ENCODE measurements at places on chromosomes 1 and 21. TPM values are rescaled to one million over a fixed set of nuclear protein-coding genes. Genes with fewer than 3 reads are reported as not detected.
A peak's percentile ranks its signal among the peaks of the same experiment; 100 is the strongest.

DNA sequence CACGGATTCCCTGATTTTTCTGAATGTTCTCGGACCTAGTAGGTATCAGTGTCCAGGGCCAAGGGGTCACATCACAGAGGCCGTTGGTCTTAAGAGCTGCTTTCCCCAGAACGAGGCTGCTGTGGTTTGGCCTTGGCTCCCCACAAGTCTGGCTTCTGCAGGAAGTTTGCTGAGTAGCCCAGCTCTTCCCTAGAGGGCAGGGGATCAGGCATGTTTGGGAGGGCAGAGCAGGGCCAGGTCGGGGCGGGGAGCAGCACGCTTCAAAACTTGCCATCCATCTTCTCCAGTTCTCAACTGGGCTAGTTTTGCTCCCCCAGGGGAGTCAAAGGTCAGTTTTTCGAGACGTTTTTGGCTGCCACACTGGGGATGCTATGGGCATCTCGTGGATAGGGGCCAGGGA lies 37.0 kb downstream of the MAN1C1 start:
- DNase-seq = no peak

The MRAP gene
- total RNA-seq = not detected

DNA sequence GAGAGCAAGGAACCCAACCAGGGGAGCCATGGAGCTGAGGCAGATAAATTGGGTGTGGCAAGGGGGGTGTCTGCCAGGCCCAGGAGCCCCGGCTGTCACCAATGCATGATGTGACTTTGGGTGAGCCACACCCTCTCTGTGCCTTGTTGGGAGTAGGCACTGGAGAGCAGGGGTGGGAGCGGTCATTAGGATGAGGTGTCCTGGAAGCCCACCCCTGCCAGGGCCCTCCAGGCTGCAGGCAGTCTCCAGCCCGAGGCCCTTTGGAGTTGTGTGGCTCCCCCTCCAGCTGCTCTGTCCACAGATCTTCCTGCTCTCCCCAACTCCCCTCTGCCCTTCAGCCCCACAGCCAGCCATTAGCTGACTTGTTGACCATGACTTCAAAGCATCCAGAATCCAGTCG lies 11.4 kb downstream of the MX2 start:
- no peak for DNase-seq

The SDC3 gene
- total RNA-seq = 12.0 TPM

GRCh38 chr21:43948740-43949498 lies 63.2 kb upstream of the TRAPPC10 start:
- no peak for DNase-seq

DNA sequence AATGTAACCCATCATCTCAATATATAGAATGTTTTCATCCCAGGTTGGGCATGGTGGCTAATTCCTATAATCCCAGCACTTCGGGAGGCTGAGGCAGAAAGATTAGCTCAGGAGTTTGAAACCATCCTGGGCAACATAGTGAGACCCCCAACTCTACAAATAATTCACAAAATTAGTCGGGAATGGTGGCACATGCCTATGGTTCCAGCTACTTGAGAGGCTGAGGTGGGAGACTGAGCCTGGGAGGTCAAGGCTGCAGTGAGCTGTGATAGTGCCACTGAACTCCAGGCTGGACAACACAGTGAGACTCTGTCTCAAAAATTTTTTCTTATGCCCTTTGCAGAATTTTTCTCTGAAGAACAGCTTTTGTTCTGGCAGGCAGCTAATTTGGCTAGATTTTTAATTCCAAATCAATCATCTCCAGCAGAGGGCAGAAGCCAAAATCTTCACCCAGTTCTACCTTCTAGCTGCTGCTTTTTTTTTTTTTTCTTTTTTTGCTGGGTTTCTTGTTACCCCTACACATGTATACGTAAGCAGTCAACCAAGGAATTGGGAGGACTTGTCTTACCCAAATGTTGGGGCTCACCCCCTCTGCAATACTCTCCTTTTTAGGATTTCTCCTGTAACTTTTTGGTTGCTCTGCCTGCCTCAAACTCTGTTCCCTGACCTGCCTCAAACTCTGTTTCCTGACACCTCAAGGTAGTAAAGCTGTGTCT lies 2.7 kb upstream of the RAD54L start:
- no peak for DNase-seq

DNA sequence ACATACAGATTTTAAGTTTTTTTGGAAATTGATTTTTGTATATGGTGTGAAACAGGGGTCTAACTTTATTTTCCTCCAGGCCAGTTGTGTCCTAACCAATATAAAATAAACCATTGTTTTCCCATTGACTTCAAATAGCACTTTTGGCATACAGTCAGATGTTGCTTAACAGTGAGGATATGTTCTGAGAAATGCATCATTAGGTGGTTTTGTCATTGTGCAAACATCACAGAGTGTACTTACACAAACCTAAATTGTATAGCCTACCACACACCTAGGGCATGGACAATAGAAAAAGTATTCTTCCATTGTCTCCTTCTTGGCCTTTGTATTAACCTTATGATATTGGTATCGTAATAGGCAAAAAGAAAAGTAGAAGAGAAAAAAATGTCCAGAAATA lies 37.4 kb upstream of the DISP1 start:
- no peak for DNase-seq

GRCh38 chr1:170562646-170563338 lies 30.8 kb downstream of the GORAB start:
- DNase-seq = peak; percentile 77

The PTPRC gene
- not detected for total RNA-seq

DNA sequence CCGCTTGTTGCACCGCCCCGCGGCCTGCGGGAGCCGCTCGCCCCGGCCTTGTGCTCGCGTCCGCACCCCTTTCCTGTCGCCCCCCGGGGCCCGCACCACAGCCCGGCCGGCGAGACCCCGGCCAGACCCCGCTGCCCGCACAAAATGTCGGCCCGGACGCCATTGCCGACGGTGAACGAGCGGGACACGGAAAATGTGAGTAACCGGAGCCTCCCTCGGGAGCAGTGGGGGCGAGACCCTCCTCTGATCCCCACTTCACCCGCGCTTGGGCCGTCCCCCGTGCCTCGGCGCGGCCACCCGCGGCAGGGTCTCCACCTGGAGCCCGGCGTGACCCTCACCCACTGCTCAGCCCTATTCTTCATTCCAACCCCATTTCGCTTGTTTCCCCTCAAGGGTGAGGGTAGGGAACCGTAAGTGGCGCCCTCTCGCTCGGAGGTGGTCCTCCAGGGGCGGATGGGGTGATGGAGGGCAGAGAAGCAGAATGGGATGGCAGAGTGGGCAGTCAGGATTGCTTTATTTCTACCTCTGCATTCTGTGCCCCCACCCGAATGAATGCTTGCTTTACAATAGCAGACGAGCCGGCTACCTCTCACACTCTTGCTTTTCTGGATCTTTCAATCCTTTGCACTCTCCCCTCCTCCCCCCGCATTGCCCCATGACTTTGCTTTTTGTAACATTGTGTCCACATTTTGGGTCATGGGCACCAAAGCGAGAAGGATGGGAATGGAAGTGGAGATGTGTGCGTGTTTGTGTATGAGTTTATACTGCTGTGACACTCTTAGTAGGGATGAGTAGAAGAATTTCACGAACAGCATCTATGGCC lies 954 bp downstream of the MARK1 start:
- no peak for DNase-seq

- DNase-seq = no peak
Observed at GRCh38 chr1:165060285-165060793, 296.2 kb downstream of the LMX1A start.

Data from pulmonary artery endothelial cell (primary cell).